Stimulated activated CD8-positive, alpha-beta memory T cell treated with anti-CD3 and anti-CD28 coated beads, Interleukin-15, amount 100 ng/mL, for 48 hours (primary cell): ENCODE measurements at places on chromosomes 1 and 21.

GRCh38 chr1:2594641-2595131 lies 8.1 kb downstream of the PRXL2B start:
- DNase-seq, result no peak

GRCh38 chr21:27487676-27488075 lies 520.8 kb upstream of the ADAMTS5 start:
- no peak for DNase-seq

GRCh38 chr1:40742363-40743061 lies 41.1 kb upstream of the KCNQ4 start:
- no peak for DNase-seq

DNA sequence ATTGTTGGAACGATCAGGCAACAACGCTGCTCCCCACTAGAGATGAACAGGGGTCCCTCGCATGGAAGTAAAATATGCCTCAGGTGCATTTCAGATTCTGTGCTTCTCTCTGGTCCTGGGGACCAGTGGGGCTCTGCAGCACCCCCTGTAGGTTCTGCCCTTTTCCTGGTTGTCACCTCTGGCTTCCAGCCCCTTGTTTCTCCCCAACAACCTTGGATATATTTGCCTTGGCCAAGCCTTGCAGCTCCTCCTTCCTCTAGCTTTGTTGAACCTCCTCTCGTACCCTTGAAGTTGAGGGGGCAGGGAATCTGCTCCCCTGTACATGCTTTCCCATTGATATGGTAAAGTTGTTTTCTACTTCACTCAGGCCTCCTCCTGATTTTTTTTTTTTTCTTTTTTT lies 5.4 kb upstream of the RGSL1 start:
- no peak for DNase-seq

DNA sequence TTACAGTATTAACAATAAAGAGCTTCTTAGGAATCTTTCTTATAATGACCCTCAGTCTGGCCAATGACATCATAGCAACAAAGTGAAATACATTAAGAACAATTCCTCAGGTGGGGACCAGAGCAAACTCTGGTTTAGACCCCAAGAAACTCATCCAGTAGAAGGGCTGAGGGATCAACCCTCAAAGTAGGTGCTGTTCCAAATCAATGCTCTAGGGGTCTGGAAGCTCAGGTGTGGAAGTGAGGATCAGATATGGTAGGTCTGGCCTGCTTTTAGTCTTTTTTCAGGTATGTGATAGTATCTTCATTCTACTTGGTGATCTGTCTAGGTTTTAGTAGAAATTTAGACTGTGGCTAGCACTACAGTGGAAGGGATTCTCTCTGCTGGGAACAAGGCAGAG lies 291.7 kb downstream of the PDE4B start:
- DNase-seq, result no peak
